Adrenal gland (tissue), 19 donors: ENCODE measurements at places on chromosomes 6 and 20.

GRCh38 chr6:52779237-52779636 is 16.0 kb upstream of the GSTA2 start:
- no peak for DNase-seq

GRCh38 chr6:164825386-164825785 is 484.0 kb downstream of the C6orf118 start:
- no peak for DNase-seq

DNA sequence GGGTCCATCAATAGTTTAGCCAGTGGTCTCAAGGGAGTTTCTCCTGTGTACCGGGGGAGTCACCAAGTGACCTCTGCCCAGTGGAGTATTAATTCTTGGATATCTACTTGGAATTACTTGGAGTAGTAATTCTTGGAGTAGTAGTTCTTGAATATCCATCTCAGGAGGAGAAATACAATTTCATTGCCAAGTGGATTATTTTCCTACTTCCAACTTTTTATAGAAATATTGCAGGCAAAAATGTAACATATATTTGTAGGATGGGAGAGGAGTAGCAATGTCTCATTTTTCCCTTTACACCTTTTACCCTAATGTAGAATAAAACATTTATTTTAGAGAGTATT is 91.6 kb upstream of the FAM184A start:
- no peak for DNase-seq

DNA sequence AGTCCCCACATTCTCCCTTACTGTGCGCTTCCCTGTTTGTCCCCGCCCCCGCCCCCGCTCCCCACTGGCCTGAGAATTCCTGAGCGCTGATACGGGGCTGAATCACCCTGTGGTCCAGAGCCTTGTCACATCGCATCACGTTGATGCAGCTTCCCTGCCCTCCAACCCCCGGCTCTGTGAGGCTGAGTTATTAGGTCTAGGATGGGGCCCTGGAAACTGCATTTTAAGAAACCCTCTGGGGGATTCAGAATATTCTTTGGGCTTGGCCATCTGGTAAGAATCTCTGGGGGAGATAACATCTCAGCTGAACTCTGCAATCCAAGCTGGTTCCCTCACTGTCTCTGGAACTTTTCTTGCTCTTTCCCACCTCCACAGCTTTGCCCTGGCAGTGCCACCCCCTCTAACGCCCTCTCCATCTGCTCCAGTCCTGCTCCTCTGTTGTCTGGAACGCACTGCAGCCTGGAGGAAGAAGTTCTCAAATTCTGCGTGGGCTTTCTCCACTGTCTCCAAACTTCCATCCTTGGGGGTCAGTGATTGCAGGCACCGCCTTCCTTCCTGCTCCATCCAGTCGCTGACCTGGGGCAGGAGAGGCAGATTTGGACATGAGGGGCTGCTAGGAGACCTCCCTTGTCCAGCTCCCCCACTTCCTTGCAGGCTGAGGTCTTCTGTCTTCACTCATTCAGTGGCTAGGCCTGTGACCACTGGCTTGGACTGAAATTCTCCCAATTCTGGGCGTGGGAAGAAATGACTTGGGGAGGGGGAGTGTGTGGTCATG is 42.6 kb downstream of the KIAA1755 start:
- peak; percentile 41 for DNase-seq

DNA sequence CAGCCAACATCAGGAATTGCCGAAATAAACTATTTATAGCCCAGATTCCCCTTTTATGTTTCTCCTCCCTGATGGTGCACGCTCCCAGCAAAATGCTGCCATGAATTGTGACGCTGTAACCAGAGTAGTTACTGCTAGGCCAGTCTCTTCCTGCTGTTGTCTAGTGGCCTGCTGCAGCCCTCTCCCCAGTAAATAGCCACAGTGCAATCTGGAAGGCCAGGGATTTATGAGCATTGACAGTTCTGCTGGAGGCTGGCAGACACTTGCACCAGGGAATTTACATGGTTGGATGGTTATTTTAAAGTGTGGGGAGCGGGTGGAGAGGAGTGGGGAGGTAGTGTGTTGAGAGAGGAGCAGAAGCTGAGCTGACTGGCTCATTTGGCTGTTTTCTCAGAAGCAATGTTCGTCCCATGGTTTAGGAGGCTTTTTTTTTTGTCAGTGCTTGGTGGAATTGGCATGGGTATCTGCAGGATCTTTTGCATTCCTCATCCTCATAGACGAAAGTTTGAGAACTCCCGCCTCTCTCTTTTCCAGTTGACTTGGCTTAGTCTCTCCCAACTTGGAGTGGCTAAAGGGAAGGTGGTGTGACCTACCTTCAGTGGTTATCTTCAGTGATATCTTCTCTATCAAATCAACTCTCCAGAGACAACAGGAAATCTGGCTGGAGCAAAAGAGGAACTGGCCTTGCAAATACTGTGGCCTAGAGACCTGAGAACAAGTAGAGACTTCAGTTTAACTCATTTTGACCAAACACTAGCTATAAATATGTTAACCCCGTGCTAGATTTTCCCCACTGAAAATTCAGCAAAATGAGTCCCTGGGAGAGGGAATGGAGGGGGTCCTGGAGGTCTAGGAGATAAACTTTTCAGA is 99.3 kb upstream of the VSTM2L start:
- no peak for DNase-seq

DNA sequence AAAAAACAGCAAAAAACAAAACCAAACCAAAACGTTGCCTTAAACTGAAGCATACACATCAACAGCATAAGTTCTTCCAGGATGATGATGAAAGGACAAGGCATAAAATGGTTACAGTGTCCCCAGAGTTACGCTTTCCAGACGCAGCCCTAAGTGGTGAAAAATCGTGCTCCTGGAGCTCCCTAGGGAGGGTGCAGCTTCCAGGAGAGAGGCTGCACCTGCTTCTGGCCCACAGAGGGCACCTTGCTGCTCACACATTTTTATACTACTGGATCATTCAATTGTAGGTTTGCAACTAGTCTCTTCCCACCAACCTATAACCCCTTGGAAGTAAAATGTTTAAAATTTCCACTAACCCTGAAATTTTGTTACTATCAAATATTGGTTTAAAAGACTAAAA is 115.0 kb downstream of the PRKN start:
- no peak for DNase-seq

DNA sequence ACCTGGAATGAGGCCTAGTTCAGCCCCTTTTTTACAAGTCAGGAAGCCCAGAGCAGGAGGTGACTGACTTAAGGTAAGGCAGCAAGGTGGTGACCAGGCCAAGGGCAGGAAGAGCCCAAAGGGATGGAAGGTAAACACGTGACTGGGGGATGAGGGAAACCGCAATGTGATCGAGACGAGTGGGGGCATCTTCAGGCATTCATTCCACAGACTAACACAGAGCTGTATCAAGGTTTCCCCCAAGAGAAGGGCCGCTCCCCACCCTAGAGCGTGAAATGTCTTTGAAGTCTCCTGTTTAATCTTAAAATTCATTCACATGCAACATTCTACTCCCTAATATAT is 76.3 kb upstream of the PIM1 start:
- DNase-seq = no peak

- DNase-seq = no peak
Observed at GRCh38 chr6:23663096-23663495, 462.9 kb upstream of the NRSN1 start.

DNA sequence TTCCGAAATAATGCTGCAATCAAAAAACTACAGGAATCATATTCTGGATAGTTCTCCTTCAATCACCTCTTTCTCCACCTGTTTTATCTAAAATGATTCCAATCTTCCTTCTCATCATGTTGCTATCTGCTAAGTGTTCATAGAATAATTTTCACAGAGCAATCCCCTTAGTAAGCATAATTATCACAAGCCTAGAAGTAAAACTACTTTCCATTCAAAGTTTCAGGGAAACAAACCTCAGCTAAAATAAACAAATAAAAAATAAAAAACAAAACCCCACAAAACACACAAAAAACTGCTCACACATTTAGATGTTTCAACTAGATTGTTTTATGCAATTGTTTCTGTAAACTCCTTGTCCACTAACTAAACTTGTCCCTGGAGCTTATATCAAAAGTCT is 291.2 kb downstream of the PHACTR1 start:
- no peak for DNase-seq

GRCh38 chr6:156840606-156841005 is 63.4 kb downstream of the ARID1B start:
- DNase-seq = no peak

- peak; percentile 67 for DNase-seq
Observed at GRCh38 chr20:50304501-50304856, 113.8 kb downstream of the CEBPB start.

- DNase-seq = no peak
Observed at GRCh38 chr6:21367148-21367547, 226.4 kb upstream of the SOX4 start.

GRCh38 chr6:136614994-136615393 is 64.8 kb upstream of the MAP7 start:
- no peak for DNase-seq

DNA sequence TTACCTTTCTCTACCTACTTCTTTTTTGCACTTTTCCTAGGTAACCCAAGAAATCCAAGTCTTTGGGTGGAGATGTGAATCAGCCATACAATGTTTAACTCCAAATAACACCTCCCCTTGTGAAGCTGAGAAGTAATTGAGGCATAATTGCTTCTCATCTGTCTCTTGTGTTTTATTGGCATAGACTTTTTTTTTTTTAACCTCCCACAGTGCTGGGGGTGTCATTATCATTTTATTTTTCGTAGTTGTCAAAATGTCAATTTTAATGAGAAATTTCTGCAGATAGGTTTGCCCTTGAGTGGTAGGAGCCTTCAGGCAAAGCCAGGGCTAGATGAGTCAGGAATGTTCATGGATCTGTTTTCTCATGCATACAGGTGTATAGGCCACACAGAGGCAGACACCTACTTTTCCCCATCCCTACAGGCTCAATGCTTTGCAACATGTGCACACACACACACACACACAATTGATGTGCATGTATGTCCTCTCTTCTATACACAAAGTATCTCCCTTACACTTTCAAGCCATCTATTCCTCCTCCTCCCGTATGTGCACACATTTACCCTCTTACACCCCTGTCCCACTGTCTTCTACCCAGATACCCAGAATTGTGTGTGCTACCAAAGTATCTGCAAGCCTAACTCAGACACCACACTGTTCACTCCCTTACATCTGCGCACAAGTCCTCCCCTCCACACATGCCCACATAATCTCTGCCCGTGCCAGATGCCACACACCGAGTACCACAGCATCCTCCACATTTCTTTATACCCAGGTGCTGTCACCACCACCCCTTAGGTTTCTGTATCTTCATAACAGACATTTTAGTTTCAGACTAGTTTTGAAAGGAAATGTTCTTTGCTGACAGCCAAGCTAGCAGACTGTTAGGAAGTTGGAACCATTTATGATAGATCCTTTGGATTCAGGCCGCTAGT is 22.0 kb downstream of the RALY start:
- no peak for DNase-seq

DNA sequence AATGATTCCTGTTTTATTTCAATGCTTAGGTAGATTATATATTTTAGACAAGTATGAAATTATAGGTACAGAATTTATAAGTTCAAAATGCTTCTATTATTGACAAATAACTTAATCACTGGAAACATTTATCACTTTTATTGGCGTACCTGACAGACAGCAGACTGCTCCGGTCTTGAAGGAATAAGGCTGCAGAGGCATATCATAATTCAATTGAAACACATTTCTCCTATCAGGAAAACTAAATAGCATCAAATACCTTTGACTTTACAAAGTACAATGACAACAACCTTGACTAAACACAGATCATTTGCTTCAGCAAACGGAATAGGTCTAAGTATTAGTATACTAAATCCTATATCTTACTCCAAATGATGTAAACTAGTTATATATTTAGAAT is 91.3 kb downstream of the GRIK2 start:
- no peak for DNase-seq

DNA sequence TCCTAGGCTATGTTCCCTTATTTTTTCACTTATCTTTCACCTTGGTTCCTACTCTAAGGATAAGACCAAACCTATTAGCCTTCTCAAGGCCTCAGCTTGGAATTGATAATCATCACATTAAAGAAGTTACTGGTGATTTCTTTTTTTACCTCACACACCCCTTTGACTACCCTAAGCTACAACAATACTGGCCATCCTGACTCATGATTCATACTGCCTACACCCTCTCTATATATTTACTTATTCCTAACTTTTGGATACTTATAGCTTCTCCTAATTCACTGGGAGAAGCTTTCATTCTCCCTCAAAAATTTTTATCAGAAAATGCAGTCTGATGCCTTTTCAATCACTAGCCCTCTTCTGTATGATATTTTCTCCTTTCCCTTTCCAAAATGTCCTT is 256.1 kb downstream of the TBX18 start:
- DNase-seq = no peak

DNA sequence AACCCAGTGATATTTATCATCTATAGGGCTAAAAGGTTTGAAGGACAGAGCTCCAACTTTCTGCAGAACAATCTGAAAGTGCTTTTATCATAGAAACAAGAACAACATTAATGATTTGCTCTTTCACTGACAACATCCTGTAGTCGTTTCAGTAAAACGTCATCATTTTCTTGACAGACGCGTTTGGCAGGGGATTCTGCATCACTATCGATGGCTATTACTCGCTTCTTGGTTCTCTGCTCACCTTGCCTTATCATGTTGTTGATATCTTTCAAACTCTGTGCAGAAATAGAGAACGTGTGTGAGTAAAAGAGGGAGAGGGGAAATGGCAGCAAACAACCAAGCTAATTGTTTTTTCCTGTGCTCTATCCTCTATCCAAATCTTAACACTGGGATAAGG is 47.1 kb upstream of the SAMHD1 start:
- no peak for DNase-seq

DNA sequence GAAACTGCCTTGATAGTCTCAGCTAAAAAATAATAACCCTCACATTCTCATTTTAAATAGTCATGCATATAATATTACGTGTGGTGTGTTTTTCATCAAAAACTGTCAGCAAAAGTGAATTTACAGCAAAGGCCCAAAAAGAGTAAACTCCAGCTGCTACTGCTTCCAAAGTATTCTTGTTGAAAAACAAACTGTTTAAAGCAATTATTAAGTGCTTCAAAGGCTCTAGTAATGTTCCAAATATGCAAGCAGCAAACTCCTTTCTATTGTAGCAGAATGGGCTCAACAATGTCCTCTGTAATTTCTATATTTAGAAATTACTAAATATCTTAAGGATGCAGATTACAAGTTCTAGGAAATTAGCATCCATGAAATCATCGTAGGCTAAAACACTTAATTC is 280.0 kb upstream of the TBX18 start:
- DNase-seq = no peak

DNA sequence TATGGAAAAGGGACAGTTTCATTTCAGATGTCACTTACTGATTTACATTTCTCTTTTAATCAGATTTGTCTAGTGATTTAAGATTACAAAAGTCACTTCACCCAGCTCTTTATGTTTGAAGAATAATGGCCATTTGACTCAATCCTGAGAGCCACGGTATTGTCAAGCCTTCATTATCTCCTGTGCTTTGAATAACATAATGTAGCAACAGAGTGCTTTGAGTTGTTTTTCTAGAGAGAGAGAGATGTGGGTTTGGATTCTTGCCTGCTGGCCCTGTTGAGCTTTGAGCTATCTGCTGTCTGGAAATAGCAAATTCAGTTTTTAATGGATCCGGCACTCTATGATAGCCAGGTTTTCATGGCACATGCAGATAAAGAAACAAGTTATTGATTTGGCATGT is 478.4 kb upstream of the SOX4 start:
- peak; percentile 21 for DNase-seq
